ENCODE measurements at places on chromosomes 2 and 18. TPM values are rescaled to one million over a fixed set of nuclear protein-coding genes. Genes with fewer than 3 reads are reported as not detected.

TPO gene
- total RNA-seq = 4.4 TPM

COL5A2 gene
- total RNA-seq = 908 TPM

PROC gene
- total RNA-seq = not detected

EVA1A gene
- total RNA-seq = not detected

CBLN2 gene
- total RNA-seq = 17.1 TPM

- DNase-seq = peak; percentile 22
Measured at GRCh38 chr2:185738679-185739472, at the start of gene FSIP2. TSS of gene FSIP2 (plus strand) at chr2:185738804. CDS start at chr2:185738895, 91 bp downstream.

- no peak for DNase-seq
Measured at GRCh38 chr2:64773461-64774118, 119.9 kb upstream of the SERTAD2 start.

- no peak for DNase-seq
Measured at GRCh38 chr2:44926957-44927356, 14.5 kb upstream of the SIX3 start.

- no peak for DNase-seq
Measured at GRCh38 chr2:230879891-230880290, 15.1 kb downstream of the ITM2C start.

DNA sequence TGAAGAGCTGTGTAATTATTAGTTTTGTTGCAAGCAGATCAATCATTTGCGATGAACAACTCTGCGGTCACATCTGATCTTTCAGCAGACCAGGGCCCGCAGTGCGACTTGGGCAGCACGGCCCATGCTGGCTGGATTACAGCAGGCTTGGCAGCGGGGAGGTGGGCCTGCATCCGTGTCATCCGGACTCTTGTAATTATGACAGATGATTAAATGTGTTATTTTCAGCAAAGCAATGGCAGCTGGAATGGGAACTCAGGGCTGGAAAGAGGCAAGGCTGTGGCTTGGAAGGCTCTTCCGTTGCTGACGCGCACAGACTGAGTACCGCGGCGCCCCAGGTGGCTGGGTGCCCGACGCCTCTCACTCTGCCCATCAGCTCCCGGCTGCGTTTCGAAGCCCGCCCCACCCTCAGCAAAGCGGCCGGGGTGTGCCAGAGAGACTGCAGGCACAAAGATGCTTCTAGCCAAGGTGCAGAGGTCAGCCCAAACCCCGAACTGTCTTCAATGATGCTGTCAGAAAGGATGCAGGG is 397.4 kb upstream of the SALL3 start:
- no peak for DNase-seq

DNA sequence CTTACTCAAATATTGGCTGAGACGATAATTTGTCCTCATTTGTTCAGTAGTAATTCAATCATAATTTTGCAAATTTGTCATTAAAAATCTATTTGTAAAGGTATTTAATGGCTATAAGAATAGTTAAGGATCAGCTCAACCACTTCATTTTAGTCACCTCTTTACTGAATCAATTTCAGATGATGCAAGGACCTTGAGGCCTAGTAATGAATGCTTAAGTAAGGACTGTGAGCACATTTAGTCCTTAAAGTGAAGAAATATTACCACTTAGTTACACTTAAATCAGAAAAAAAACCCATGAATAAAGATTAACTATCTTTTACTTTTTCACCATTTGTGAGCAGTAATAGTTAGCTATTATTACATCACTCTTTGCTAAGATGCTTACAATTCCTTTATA is 778.9 kb downstream of the CCDC85A start:
- DNase-seq = no peak
